ENCODE measurements at places on chromosomes 11 and 22.
A peak's percentile ranks its signal among the peaks of the same experiment; 100 is the strongest.

DNA sequence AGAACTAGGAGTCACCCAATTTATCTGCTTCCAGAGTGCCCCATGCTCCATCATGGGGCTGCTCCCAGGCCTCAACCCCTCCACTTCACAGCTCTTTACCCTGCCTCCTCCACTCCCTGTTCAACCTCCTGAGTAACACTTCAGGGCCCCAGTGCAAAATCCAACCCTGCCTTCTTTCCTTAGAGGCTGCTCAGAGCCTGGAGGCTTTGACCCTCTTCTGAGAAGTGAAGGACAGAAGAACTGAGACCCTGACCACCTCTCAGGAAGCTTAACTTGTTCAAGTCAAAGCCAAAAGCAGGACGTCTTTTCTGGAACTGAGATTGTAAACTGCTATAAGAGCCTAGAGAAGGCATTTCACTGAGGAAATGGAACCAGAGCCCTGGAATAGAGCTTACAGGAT lies 15.5 kb downstream of the EIF3F start:
- DNase-seq = no peak

DNA sequence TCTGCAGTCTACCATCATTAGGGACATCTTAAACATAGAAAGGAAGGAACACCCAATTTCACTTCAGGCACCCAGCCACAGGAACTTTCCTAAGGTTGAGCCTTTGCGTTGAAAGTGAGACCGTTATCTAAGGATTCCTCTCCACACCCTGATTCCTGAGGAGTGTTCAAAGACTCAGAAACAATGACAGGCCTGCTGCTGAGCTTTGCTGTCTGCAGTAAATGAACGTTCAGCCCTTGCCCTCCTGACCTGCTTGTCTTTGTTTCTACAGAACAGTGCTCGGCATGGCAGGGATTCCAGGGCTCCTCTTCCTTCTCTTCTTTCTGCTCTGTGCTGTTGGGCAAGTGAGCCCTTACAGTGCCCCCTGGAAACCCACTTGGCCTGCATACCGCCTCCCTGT lies 7.0 kb downstream of the PRSS23 start:
- DNase-seq = no peak

DNA sequence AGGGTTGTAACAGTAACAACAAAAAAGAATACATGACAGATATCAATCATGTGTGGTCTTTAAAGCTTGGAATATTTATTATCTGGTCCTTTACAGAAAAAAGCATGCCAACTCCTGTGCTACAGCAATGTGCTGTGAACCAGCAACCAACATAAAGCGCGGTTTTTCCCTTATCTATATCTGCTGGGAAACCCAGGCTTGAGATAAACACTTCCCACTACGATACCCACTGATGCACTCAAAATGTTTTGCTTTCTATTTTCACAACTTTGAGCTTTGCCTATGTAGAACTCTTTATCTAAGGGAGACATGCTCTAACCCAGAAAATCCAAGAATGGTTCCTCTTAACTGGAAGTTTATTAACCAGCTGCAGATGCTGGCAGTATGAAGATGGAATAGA lies 19.0 kb downstream of the ZBED5 start:
- DNase-seq = no peak

- no peak for DNase-seq
Measured at GRCh38 chr11:111303461-111303860, 5.1 kb downstream of the POU2AF3 start.

GRCh38 chr11:20518323-20518834 lies 81.0 kb upstream of the SLC6A5 start:
- no peak for DNase-seq

DNA sequence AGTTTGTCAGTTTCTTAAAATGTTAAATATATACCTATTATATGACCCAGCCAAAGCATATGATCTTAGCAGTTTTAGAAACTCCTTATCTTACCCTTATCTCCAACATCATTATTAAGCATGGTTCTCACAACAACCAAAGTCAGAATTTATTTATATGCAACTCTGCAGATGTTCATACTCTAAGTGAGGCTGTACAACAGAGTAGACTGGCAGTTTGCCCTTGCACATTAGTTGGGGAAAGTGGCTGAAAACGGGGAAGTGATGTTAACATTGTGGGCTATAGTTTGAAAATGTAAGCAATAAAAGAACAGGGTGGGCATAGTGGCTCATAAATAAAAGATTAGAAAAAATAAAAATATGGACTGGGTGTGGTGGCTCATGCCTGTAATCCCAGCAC lies 49.7 kb downstream of the ATG16L2 start:
- no peak for DNase-seq

GRCh38 chr22:50678651-50679521 lies 6.3 kb downstream of the SHANK3 start:
- peak; percentile 35 for DNase-seq

DNA sequence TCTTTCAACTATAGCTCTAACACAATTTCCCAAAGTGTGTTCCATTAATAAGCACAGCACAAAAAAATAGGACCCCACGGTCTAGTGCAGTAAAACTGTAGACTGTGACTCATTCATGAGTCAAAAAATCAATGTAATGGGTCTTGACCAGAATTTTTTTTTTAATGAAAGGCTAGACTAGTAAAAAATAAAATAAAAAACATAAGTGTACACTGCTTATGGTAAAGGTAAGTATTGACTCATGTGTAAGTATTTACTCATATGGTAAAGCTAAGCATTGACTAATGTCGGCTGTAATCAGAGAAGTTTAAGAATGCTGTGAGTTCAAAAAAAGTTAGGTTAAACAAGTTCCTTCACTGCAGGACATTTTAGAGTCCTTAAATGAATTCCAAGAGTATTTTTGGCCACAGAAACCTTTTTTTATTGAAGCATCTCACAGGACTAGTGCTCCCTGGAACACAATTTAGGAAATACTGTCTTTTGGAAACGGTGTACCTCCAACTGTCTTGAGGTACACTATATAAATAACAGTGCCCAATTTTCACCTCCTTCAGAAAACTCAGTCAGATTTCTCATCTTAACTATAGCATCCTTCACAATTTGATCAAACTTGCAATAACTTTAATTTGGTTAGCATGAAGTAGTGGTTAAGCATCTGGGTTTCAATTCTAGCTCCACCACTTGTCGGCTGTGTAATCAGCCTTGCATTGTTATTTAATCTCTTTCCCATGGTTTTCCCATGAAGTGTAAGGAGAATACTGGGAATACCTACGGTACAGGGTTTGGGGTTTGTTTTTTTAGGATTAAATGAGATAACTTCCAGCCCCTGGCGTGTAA lies 2.1 kb downstream of the CCDC73 start:
- DNase-seq = peak; percentile 1

Measured in H7 (cell line).